ENCODE measurements at places on chromosomes 1 and 21.

DNA sequence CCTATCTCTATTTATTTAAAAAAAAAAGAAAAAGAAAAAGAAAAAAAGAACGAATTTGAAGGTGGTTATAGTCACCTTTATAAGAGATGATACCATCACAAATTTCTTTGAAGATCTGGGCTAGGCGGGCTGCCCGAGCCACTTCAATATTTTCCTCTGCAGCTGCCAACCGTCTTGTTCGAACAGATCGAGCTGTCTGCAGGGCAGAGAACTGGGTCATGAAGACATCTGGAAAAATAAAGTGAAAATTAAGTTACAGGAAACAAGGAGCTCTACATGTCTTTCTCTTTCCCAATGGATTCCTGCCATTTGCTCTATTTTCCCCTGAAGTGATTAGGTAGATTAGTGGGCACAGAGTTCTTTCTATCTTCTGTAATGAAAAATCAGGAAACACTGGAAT is 31.9 kb downstream of the RUSC1 start:
- no peak for DNase-seq

DNA sequence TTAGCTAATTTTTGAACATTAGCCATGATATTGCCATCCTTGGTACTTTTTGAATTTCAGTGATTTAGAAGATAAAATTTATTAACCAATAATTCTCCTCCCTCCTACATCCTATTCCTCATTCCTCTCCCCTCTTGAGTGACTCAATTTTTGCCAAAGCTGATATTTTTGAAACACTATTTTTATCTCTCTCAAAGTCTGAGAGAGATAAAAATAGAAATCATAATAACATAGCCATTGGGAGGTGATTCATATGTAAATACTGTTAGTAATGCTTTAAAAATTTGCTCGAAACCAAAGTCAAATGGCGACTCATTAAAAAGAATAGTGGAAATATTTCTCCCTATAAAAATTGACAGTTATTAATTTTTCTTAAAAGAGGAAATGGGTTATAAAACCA is 97.4 kb downstream of the PATJ start:
- DNase-seq, result peak; percentile 7

DNA sequence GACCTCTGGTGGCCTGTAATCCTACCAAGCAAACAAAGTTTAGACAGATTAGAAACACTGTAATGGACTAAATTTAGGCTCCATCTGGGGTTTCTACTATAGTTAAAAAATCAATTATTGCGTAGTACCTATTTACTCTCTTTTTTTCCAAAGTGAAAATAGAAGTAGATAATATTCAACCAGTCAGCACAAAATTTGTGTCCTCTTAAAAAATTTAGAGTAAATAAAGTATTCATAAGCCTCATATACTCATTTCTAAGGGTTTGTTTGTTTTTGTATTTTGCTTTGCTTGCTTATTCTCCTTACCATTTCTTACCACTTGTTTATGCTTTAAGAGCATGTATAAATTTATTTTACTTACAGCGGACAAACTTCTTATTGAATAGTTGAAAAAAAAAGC is 54.5 kb downstream of the NCAM2 start:
- no peak for DNase-seq

GRCh38 chr1:233614743-233615521 is 1.0 kb downstream of the KCNK1 start:
- no peak for DNase-seq

DNA sequence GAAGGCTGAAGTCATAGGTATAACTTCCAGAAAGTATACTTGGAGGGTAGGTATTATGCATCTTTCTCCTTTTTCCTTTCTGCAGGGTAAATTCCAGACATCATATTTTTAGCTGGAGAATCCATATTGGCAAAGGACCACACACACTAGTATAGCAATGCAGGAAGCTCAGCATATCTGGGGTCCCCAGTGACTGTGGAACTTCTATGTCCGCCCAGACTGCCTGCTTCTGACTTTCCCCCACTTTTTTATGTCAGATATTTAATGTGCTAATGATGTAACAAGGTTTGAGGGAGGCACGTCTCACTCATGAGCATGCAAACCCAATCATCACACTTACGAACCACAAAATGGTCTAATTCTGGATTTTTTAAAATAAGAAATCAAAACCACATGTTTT is 90.4 kb downstream of the BACH1 start:
- DNase-seq, result no peak

- DNase-seq, result no peak
Measured at GRCh38 chr1:183931646-183932271, 105.8 kb downstream of the COLGALT2 start.

DNA sequence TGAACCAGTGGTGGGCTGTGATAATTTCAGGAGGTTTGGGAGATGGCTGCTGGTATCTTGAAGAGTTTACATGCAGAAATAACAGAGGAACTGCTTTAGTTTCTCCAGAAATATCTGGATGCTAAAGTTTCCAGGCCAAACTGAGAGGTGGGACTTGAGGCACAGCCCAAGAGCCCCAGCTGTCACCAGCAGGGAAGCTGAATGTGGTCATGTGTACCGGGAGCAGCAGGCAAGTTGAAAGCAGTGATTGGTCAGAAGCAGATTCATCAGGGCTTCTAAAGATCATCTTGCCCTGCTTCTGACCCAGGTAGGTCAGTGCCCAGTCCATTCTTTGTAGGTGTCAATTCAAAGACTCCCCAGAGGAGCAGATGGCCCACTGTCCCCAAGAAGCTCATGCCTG is 7.9 kb upstream of the RPTN start:
- DNase-seq, result no peak

GRCh38 chr21:26965040-26965906 is 1.6 kb downstream of the ADAMTS5 start:
- no peak for DNase-seq

- DNase-seq, result no peak
Measured at GRCh38 chr1:244187310-244187709, 136.2 kb downstream of the ZBTB18 start.

- no peak for DNase-seq
Measured at GRCh38 chr1:244200596-244200995, 149.5 kb downstream of the ZBTB18 start.

- DNase-seq, result no peak
Measured at GRCh38 chr1:204992201-204992997, 50.6 kb upstream of the CNTN2 start.

DNA sequence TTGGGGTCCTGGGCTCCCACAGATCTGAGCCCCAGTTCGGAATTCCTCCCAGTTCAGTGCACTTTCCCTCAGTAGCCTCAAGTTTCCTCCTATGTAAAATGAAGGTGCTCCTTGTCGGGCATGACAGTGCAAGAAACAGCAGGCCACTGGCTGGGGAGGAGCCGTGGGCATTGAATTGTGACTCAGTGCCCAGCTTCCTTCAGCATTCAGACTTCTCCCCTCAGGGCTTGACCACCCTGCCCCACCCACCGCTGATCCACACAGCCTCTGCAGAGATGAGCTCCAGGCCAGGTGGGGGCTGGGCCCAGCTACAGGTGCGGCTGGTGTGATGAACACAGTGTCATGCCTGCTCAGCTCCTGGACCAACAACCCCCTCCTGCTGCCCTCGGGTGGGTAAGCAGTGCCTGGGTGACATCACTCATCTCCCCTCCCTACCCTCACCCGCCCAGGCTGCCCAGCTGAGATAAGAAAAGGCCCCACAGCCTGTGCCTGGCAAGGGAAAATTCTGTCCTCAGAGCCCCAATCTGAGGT is 4.9 kb downstream of the MOB3C start:
- no peak for DNase-seq

GRCh38 chr1:81887421-81888144 is 86.8 kb downstream of the ADGRL2 start:
- no peak for DNase-seq

DNA sequence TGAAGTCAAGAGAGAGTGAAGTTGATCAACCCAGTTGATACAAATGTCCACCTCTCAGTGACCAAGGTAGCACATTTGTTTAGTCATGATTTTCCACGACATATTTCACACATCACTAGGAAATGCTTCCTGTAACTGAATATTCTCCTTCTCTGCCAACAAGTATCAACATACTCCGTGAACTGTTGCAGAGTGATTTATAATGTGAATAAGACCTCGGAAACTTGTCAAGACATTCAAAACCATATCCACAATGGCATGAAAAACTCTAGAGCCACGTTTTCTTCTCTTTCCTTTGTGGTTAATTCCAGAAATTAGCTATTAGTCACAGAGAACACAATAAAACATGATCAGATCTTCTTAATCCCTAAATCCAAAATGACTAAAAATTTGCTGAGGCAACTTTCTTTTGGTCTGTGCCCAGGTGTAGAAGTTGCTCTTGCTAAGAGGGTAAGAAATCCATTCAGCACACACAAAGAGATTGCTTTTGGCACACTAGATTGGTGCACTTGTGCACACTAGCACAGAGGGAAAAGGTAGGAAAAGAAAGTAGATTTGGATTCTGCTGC is 244.3 kb upstream of the NRIP1 start:
- no peak for DNase-seq

DNA sequence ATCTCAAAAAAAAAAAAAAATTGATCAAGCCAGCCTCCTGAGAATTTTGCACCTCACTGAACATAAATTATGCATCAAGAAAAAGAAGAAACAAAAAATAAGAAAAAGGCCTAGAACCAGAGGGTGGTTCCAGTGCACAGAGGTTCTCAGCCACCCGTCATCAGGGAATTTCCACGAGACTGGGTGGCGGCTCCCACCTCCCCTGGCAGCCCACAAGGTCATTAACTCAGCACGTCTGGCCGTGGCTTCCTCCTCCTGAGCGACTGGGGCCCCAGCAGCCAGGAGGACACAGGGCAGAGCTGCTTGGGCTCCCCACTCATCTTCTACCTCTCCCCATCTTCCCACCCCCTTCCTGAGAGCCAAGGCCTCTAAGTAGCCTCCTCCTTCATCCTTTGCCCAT is 15.7 kb upstream of the TMEM51 start:
- no peak for DNase-seq

- no peak for DNase-seq
Measured at GRCh38 chr1:19336543-19336942, 24.4 kb downstream of the SLC66A1 start.

DNA sequence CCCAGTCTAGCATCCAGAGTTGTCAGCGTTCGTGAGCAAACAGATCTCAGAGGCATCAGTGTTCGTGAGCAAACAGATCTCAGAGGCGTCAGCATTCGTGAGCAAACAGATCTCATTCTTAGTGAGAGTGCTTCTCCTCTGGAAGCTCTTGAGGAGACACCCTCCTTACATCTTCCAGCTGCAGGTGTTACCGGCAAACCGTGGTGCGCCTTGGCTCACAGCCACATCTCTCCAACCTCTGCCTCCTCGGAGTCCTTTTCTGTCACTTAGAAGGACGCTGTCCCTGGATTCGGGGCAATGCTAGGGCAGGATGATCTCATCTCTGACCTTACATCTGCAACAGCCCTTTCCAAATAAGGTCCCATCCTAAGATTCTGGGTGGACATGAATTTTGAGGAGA is 14.6 kb upstream of the UMODL1 start:
- no peak for DNase-seq

GRCh38 chr1:182430263-182431068 is 19.5 kb upstream of the RGSL1 start:
- no peak for DNase-seq

GRCh38 chr1:233940908-233941307 is 36.4 kb downstream of the SLC35F3 start:
- no peak for DNase-seq

GRCh38 chr1:6418668-6419396 is 887 bp downstream of the HES2 start:
- no peak for DNase-seq

- DNase-seq, result no peak
Measured at GRCh38 chr1:145878724-145879123, 6.9 kb downstream of the ANKRD35 start.

- DNase-seq, result no peak
Measured at GRCh38 chr1:58796416-58796815, 12.6 kb upstream of the JUN start.

DNA sequence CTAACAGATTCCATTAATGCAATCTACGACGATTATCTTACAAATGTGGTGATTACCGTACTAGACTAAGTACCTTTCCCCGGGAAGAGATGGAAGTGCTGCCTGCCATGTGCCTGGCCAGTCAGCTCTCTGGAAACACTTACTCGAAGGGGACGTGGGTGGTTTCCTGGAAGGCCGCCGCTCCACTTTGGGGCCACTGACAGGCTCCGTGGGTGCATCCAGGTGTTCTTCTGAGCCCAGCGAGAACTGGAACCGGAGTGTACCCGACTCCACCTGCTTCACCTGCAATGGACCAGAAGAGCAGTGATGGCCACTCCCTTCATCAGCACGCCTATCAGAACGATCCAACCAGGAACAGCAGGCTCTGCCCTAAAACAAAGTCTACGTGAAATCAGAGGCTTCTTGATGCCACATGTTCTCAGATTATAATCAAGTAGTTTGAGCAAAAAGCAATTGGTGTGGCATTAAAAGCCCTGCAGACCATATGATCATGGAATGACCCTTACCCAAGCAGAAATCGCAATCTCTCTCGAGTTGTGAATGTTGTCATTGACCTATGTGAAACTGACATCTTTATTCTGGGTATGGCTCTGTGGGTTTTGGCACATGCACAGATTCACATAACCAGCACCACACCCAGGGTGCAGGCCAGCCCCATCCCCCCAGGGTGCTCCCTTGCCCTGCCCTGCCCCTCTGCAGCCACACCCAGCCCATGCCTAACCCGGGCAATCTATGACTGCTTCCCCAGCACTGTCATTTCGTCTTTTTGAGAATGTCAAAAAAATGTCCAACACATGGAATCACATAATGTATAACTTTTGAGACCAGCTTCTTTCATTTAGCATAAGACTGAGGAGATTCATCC is 64.5 kb downstream of the NPHP4 start:
- no peak for DNase-seq

- DNase-seq, result peak; percentile 37
Measured at GRCh38 chr1:34101151-34101550, 63.9 kb downstream of the CSMD2 start.

GRCh38 chr1:209900734-209901133 is 37.3 kb upstream of the SYT14 start:
- DNase-seq, result peak; percentile 19

DNA sequence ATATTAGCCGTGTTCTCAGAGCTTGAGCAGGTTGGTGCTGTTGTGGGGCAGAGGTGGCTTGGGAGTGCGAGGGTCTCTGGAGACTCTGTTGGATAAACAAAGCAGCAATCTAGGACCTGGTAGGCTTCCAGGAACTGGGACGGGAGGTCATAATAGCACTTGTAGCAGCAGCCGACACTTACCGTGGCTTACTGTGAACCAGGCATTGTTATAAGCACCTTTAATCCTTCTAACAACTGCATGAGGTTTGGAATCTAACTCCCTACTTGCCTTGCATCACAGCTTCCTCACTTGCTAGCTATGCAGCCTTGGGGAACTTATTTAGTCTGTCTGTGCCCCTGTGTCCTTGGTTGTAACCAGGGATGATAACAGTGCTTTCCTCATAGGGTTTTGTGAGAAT is 94.9 kb downstream of the NAV1 start:
- no peak for DNase-seq

Measured in AG09319 (cell line).